ENCODE measurements at places on chromosomes 5 and 9. TPM values are rescaled to one million over a fixed set of nuclear protein-coding genes. Genes with fewer than 3 reads are reported as not detected.
A peak's percentile ranks its signal among the peaks of the same experiment; 100 is the strongest.

GRCh38 chr5:55923865-55924500 is 70.8 kb downstream of the IL6ST start:
- DNase-seq = no peak

DNA sequence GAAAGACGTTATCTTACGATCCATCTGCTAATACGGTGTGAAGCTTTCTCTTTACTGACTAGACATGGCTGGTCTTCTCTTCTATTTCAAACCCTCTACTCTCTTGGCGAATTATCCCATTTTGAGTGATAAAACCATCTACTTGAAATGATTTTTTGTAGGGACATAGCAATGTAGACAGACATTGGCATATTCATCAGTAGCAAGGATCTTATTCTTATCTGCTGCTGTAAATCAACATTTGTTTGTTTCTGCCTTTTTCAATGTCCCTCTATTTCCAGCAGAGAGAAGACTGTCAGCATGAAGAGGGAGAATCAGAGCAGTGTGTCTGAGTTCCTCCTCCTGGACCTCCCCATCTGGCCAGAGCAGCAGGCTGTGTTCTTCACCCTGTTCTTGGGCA is at the start of gene OR1J4:
Gene OR1J4, plus strand, starts transcription at position 301 of the 400 bp plus-strand sequence. Its CDS starts 0 bp downstream, at position 301.
- DNase-seq = no peak

The FBN2 gene
- 68.1 TPM for total RNA-seq

The CMYA5 gene
- total RNA-seq = 0.61 TPM

- peak; percentile 43 for DNase-seq
Observed at GRCh38 chr9:120336021-120336752, 243.8 kb downstream of the CDK5RAP2 start.

- no peak for DNase-seq
Observed at GRCh38 chr5:80703747-80704146, 49.0 kb upstream of the DHFR start.

The ZNF300 gene
- 5.7 TPM for total RNA-seq

- DNase-seq = no peak
Observed at GRCh38 chr5:143161885-143162540, 241.5 kb downstream of the NR3C1 start.

The DDX4 gene
- total RNA-seq = not detected

- DNase-seq = no peak
Observed at GRCh38 chr9:76200315-76200714, 193.9 kb downstream of the RFK start.

The TMEM171 gene
- total RNA-seq = 0.83 TPM

The NIM1K gene
- total RNA-seq = under 0.01 TPM

The TRAF1 gene
- total RNA-seq = 1.0 TPM

The STKLD1 gene
- 1.0 TPM for total RNA-seq

DNA sequence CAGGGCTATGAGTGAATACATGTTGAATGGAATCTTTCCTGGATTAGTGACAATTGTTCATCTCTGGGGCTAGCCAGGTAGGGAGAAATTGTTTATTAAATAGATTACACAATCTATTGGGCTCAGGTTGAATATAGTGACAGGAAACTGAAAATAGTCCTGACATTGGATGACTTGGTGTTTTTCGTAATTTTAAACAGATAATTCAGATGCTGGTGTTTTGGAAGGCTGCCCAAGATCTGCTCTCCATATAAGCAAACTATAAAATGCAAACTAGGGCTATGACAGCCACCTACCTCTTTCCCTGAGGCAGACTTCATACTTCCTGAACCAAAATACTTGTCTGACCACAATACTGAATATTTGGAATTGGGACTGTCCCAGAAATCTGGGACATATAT is 99.1 kb downstream of the ENC1 start:
- peak; percentile 31 for DNase-seq

The ASTN2 gene
- total RNA-seq = 0.83 TPM

The CCL21 gene
- not detected for total RNA-seq

- DNase-seq = no peak
Observed at GRCh38 chr5:61652916-61653315, 320.9 kb downstream of the ZSWIM6 start.

GRCh38 chr5:158881091-158881880 is 218.4 kb downstream of the EBF1 start:
- no peak for DNase-seq
